ENCODE measurements at places on chromosomes 6 and 20.

GRCh38 chr20:56922497-56922896 is 293.4 kb downstream of the TFAP2C start:
- DNase-seq, result no peak

DNA sequence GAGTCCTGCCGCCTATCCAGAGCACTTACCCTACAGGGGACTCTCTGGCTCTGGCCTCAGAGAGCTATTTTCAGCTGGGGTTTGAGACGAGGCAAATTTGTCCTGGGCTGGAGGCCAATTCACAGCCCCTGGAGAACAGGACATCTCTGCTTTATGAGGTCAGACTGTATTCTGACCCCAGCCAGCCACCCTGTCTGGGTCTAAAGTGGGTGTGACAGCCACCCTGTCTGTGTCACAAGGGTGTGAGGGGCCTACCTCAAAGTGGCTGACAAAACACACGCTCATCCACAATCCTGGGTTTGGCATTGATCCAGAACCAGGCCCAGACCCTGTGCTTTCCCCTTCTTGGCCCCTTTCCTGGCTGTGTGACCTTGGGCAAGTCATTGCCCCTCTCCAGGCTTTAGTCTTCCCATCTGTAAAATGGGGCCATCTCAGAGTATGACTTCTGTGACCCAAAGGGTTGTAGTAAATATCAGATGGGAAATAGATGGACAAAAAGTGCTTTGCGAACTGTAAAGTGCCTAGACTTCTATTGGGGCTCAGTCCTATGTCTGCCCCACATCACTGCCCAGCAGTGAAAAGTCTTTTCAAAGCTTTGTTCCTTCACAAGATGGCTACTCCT is 44.1 kb upstream of the TGM2 start:
- no peak for DNase-seq

- DNase-seq, result no peak
Observed at GRCh38 chr6:44463728-44464450, 76.4 kb downstream of the CDC5L start.

GRCh38 chr6:45129051-45129450 is 199.1 kb upstream of the RUNX2 start:
- DNase-seq, result no peak

GRCh38 chr20:57882451-57883161 is 172.8 kb upstream of the PMEPA1 start:
- DNase-seq, result no peak

GRCh38 chr20:20956513-20956931 is 149.6 kb downstream of the LINC00237 start:
- DNase-seq, result no peak

Data from retinal pigment epithelial cell (primary cell).